ENCODE measurements at places on chromosomes 4 and X. TPM values are rescaled to one million over a fixed set of nuclear protein-coding genes. Genes with fewer than 3 reads are reported as not detected.

DNA sequence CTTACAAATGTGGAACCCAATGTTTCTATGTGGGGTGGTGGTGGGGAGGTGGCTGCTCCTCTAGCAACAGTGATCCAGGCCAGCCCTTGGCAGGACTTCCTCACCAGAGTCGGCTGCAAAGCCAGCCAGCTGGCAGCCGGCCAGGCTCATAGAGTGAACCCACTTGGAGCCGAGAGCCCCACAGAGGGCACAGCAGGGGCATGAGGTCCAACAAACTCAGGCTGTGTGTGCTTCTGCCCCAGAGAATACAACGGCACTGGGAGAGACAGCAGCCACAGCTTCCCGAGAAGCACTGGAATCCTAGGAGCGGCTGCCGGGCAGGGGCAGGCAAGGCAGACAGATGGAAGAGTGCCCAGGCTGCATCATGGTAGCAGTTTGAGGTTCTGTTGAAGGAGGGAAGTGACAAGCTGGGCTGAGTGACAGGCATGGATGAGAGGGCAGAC is 23.5 kb upstream of the SOWAHD start:
- no peaks in the 10 kb centered on the region for H3K4me1 ChIP-seq
- DNase-seq, result no peak
- H3K27ac ChIP-seq, result no peak overlapping the region
- H3K4me3 ChIP-seq, result no peak overlapping the region

- H3K4me3 ChIP-seq, result no peak overlapping the region
- no peaks in the 10 kb centered on the region for H3K4me1 ChIP-seq
- no peaks in the 10 kb centered on the region for H3K27me3 ChIP-seq
- no peak for DNase-seq
- no peaks in the 10 kb centered on the region for H3K36me3 ChIP-seq
Measured at GRCh38 chrX:138856881-138857604, 145.5 kb upstream of the FGF13 start.

GRCh38 chr4:42519803-42520417 is 122.6 kb downstream of the SHISA3 start:
- no peak overlapping the region for H3K27ac ChIP-seq
- no peaks in the 10 kb centered on the region for H3K36me3 ChIP-seq

GRCh38 chr4:70179811-70180210 is 15.7 kb upstream of the ODAM start:
- H3K27ac ChIP-seq, result no peak overlapping the region
- DNase-seq, result no peak
- H3K4me3 ChIP-seq, result no peak overlapping the region
- no peaks in the 10 kb centered on the region for H3K27me3 ChIP-seq

- H3K4me3 ChIP-seq, result no peak overlapping the region
- no peak for DNase-seq
- H3K36me3 ChIP-seq, result no peaks in the 10 kb centered on the region
- no peaks in the 10 kb centered on the region for H3K27me3 ChIP-seq
- no peak overlapping the region for H3K27ac ChIP-seq
- no peaks in the 10 kb centered on the region for H3K4me1 ChIP-seq
Measured at GRCh38 chrX:105610411-105610810, 211.9 kb upstream of the NRK start.

GRCh38 chr4:8391071-8391470 is 49.5 kb downstream of the ACOX3 start:
- H3K27ac ChIP-seq, result no peak overlapping the region
- H3K4me1 ChIP-seq, result peaks cover 23% of the 10 kb centered on the region
- H3K4me3 ChIP-seq, result no peak overlapping the region
- H3K27me3 ChIP-seq, result no peaks in the 10 kb centered on the region
- no peaks in the 10 kb centered on the region for H3K36me3 ChIP-seq

GRCh38 chrX:27976284-27976683 is 5.0 kb downstream of the DCAF8L1 start:
- no peaks in the 10 kb centered on the region for H3K36me3 ChIP-seq
- no peaks in the 10 kb centered on the region for H3K4me1 ChIP-seq
- no peak overlapping the region for H3K27ac ChIP-seq
- H3K27me3 ChIP-seq, result no peaks in the 10 kb centered on the region

DNA sequence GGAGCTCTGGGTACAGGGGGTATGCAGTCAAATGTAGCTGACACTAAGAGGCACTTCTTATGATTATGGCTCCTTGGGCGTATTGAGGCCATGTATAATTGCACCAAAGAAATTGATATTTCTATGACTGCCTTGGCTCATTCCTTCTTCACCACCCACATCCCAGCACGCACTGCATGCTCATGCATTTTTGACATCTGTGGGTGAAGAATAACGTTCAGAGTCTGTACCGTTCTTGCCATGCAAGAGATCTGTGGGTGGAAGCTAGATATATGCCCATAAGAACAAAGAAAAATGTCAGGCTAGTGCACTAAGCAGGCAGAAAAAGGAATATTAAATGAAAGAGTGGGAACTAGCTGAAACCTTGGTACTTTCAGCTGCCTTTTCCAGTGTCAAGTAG is 93.4 kb downstream of the EMCN start:
- no peaks in the 10 kb centered on the region for H3K36me3 ChIP-seq
- H3K27ac ChIP-seq, result no peak overlapping the region
- no peaks in the 10 kb centered on the region for H3K4me1 ChIP-seq

- no peaks in the 10 kb centered on the region for H3K36me3 ChIP-seq
- H3K4me1 ChIP-seq, result no peaks in the 10 kb centered on the region
- H3K27ac ChIP-seq, result no peak overlapping the region
- H3K27me3 ChIP-seq, result no peaks in the 10 kb centered on the region
Measured at GRCh38 chrX:151970661-151971060, 3.8 kb downstream of the GABRE start.

GRCh38 chrX:22803353-22803752 is 196.4 kb upstream of the DDX53 start:
- no peaks in the 10 kb centered on the region for H3K27me3 ChIP-seq
- no peaks in the 10 kb centered on the region for H3K4me1 ChIP-seq
- no peak for DNase-seq
- H3K36me3 ChIP-seq, result no peaks in the 10 kb centered on the region

- H3K27ac ChIP-seq, result peak overlapping the region; percentile 1
- H3K4me1 ChIP-seq, result peaks cover 3% of the 10 kb centered on the region
- no peak overlapping the region for H3K4me3 ChIP-seq
- H3K27me3 ChIP-seq, result no peaks in the 10 kb centered on the region
- DNase-seq, result no peak
Measured at GRCh38 chrX:17591741-17592110, 145.6 kb upstream of the SCML1 start.

GRCh38 chr4:177239878-177240277 is 69.8 kb upstream of the NEIL3 start:
- no peak overlapping the region for H3K4me3 ChIP-seq
- no peaks in the 10 kb centered on the region for H3K36me3 ChIP-seq
- no peaks in the 10 kb centered on the region for H3K27me3 ChIP-seq
- DNase-seq, result no peak

DNA sequence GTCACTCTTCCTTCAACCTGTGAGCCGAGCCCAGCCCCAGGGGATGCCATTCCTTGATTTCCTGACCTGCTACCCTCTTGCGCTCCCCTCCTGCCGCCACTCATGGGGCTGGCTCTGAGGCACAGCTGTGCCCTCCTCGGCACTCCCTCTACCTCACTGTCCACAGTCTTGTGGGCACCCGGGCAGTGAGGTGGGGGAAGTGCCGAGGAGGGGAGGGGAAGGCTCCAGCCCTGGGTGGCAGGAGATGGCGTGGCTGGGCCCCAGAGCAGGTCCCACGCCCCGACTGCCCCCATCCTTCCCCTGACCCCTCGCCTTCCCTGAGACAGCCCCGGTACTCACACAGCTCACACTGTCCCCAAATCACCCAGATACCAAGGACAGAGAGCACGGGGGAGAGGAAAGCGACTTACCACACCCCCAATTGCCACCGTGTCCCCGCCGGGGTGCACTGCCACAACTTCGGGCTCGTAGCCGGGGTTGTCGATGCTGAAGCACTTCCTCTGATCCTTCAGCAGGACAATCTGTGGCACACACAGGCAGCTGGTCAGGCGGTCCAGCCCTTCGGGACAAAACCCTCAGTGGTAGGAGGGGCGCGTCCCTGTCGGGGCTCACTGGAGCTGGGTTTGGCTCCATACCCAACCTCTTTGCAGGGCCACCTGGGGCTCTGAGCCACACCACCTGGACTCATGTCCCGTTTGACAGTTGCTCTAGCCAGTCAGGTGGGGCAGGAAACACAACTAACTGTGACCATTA is 37.9 kb downstream of the WDR1 start:
- H3K4me1 ChIP-seq, result no peaks in the 10 kb centered on the region
- no peaks in the 10 kb centered on the region for H3K36me3 ChIP-seq
- no peak overlapping the region for H3K27ac ChIP-seq
- no peak overlapping the region for H3K4me3 ChIP-seq
- no peaks in the 10 kb centered on the region for H3K27me3 ChIP-seq

DNA sequence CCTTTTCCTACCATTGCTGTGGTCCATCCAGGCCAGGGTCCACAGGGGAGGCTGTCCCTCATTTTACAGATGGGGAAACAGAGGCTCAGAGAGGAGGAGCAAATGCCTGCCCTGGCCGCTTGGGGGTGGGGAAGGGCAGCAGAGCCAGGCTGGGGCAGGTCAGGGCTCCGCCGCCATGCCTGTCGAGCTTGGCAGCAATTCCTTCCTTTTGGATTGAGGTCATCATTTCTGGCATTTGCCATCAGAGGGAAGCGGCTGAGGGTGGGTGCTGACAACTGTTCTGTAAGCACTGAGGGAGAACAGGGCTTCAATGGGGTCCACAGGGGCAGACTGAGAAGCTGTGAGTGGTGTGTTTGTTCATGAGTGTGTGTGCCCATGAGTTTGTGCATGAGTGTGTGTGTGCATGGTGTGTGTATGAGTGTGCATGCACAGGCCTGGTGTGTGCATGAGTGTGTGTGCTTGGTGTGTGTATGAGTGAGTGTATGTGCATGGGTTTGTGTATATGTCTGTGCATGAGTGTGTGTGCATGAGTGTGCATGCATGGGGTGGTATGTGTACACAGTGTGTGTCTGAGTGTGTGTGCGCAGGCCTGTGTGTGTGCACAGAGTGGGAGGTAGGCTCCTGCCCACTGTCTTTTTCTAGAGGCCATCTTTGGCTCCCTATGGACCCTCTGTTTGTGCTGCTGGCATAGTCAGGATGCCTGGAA is 115.2 kb downstream of the SORCS2 start:
- H3K36me3 ChIP-seq, result no peaks in the 10 kb centered on the region
- H3K27ac ChIP-seq, result no peak overlapping the region
- H3K27me3 ChIP-seq, result no peaks in the 10 kb centered on the region
- no peak overlapping the region for H3K4me3 ChIP-seq
- peaks cover 2% of the 10 kb centered on the region for H3K4me1 ChIP-seq
- no peak for DNase-seq

DNA sequence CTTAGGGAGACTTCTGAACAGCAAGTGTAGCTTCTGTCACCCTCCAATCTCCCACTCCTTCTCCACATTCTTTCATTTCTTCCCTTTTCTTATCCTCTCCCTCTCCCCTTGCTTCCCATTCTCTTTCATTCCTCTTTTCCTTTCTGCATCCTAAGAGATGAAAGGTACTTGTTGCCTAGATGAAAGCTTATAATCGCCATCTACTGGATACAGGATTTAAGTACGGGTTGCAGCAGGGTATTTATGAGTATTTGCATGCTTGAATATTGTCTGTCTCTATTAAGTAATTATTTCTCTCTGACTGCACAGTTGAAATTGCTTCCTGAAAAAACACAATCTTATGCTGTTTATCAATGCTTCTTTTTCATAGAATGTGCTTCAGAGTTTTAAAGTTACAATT is 174.0 kb upstream of the TENT5D start:
- no peak for DNase-seq
- H3K4me1 ChIP-seq, result no peaks in the 10 kb centered on the region
- H3K27ac ChIP-seq, result no peak overlapping the region
- H3K36me3 ChIP-seq, result no peaks in the 10 kb centered on the region
- no peaks in the 10 kb centered on the region for H3K27me3 ChIP-seq

GRCh38 chr4:57064811-57065711 is 45.1 kb downstream of the IGFBP7 start:
- H3K4me3 ChIP-seq, result peak overlapping the region; percentile 17
- no peaks in the 10 kb centered on the region for H3K27me3 ChIP-seq
- H3K36me3 ChIP-seq, result no peaks in the 10 kb centered on the region
- peak overlapping the region; percentile 74 for H3K27ac ChIP-seq

DNA sequence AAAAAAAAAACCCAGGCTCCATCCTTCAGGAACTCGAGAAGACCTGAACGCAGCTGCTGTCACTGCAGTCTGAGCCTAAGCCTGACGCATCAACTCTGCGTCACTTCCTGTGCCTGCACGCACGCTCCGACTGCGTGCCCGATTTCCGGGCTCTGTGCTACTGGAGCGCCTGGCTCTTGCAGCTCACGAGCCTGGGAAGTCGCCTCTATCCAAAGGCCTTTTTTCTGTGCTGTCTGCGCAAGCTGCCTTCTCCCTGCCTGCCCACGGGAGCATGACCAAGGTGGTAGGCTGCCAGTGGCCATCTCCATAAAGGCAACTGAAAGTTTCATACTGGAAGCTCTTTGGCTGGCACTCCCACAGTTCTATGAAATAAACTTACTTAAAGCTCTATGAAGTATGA is 9.9 kb upstream of the GASK1B start:
- no peak overlapping the region for H3K27ac ChIP-seq
- DNase-seq, result no peak
- no peaks in the 10 kb centered on the region for H3K27me3 ChIP-seq
- no peaks in the 10 kb centered on the region for H3K36me3 ChIP-seq
- no peak overlapping the region for H3K4me3 ChIP-seq
- H3K4me1 ChIP-seq, result no peaks in the 10 kb centered on the region

GRCh38 chr4:56276547-56276946 is 110.7 kb downstream of the AASDH start:
- no peaks in the 10 kb centered on the region for H3K27me3 ChIP-seq
- DNase-seq, result no peak
- H3K36me3 ChIP-seq, result no peaks in the 10 kb centered on the region
- no peak overlapping the region for H3K27ac ChIP-seq
- H3K4me3 ChIP-seq, result no peak overlapping the region
- H3K4me1 ChIP-seq, result no peaks in the 10 kb centered on the region

- H3K36me3 ChIP-seq, result no peaks in the 10 kb centered on the region
- DNase-seq, result no peak
- no peak overlapping the region for H3K4me3 ChIP-seq
- no peaks in the 10 kb centered on the region for H3K27me3 ChIP-seq
- H3K27ac ChIP-seq, result no peak overlapping the region
Measured at GRCh38 chr4:160009656-160010493, 907.0 kb downstream of the RAPGEF2 start.

- no peak overlapping the region for H3K27ac ChIP-seq
- no peak for DNase-seq
- no peak overlapping the region for H3K4me3 ChIP-seq
Measured at GRCh38 chr4:175176710-175177109, 258.6 kb downstream of the ADAM29 start.

SSX2B gene
- total RNA-seq, result not detected

SPATA4 gene
- total RNA-seq, result not detected

PDGFRA gene
- total RNA-seq, result 199 TPM

SMR3B gene
- total RNA-seq, result not detected

UGT2B11 gene
- not detected for total RNA-seq

ZDHHC15 gene
- total RNA-seq, result 2.3 TPM
